ENCODE measurements at places on chromosomes 2 and 18.

GRCh38 chr2:106736221-106736620 lies 149.7 kb downstream of the ST6GAL2 start:
- no peak for DNase-seq

- DNase-seq: no peak
Observed at GRCh38 chr2:64622443-64623241, 31.1 kb downstream of the SERTAD2 start.

DNA sequence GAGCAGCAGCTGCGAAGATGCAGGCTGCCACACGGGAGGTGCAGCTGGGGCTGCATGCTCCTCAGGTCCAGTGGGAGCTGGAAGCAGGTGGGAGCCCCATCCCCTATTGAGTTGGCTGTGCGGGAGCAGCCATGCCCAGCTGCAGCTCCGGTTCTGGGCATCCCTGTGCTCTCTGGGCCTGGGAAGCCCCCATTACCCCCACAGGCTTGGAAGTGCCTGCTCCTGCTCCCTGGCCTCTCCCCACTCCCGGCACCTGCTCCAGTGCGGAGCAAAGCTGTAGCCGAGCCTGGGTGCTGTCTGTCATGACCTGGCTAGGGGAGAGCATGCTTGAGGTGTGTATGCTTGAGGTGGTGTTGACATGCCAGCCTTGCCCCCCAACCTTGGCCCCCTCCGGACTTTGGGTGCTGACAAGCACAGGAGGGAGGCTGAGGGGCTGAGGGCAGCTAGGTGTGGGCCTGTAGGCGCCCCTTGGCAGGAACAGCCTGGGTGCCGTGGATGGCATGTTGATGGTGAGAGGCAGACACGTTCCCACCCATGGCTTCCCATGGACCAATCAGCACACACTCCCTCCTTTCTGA lies 21.5 kb downstream of the ANKRD29 start:
- DNase-seq: no peak

DNA sequence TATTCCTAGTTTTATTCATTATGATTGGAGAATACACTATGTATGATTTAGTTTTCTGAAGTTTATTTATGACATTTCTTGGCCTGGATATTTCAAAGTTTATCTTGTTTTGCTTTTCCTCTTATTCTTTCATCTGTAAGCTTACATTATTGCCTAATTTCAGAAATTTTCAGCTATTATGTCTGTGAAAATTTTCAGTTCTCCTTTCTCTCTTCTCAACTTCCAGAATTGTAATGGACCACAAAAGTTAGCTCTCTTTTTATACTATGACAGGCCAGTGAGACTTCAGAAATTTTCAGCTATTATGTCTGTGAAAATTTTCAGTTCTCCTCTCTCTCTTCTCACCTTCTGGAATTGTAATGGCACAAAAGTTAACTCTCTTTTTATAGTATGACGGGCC lies 97.2 kb upstream of the SCN7A start:
- DNase-seq: no peak

GRCh38 chr2:9219027-9219445 lies 12.4 kb downstream of the ASAP2 start:
- no peak for DNase-seq

DNA sequence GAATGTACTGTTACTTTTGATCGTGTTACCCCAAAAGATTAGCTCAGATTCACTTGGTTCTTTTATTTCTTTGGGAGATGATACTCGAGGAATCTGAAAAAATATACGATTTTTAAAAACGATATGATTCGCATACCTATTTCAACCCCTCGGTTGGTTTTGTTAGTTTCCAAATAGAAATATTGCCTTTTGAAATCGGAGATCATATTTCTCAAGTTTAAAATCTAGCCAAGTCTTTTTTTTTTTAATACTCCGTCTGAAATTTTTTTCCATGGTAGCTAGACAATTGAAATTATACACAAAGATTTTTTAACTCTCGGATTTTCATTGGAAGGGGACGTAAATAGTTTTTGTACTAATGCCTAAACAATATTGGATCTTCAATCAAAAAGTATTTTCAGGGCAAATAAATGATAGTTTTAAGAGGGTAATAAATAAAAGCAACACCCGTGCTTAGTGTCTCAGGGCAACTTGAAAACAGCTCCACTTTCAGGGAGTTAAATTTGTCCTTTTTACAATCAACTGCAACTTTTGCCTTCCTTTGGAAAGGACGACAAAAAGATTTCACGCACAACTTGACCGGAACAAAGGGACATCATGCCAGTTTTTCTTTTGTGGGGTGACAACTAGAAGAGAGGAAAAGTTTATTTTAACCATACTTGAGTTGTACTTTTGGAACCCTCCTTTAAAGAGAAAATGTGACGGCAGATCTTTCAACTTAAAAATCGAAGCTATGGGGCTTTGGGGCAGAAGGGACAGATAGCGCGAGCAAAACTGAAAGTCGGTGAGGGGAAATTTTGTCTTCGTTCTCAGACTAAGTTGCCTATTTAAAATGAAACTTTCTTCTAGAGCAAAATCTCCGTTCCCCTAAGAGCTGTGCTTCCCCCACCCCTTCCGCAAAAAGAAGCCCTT lies 5.8 kb upstream of the ONECUT2 start:
- DNase-seq: no peak

GRCh38 chr2:110720547-110720946 lies 11.8 kb upstream of the ACOXL start:
- DNase-seq: no peak

DNA sequence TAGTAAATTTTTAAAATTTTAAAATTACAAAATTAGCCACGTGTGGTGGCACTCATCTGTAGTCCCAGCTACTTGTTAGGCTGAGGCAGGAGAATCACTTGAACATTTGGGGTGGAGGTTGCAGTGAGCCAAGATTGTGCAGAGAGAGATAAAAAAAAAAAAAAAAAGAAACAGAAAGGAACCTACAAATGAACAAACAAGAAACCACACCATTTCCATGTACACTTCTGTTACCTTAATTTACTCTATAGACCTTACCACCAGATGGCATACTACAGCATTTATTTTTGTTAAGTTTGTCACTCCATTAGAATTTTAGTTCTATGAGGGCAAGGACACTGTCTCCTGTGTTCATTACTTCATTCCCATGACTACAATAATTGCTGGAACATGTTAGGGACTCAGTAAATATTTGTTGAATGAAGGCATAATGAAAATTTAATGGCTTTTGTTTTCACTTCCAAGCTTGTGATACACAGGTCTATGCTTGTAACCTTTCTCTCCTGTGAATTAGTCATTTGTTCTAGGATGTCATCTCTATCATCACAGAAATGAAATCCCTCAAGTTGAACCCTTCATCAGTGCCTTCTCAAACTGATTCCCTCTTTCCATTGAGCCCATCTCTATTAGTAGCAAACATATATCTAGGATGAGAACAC lies 76.0 kb downstream of the ARHGAP15 start:
- no peak for DNase-seq

- no peak for DNase-seq
Observed at GRCh38 chr2:203796248-203797010, 71.1 kb upstream of the CTLA4 start.

DNA sequence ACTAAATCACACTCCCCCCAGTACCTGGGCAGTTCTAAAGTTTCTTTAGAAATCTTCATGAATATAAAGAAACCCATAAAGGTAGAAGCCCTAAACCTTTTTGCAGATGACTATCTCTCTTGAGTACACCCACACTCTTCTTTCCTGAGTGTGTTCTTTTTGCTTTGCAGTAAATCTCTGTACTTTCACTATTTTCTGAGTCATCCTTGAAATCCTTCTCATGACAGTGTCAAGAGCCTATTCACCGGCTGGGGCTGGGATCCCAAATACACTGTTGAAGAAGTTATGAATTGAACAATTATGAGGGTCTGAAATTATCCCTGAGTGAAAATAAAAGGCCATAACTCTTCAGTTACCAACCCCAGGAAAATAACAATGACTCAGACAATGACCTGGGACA lies 133.9 kb upstream of the CCDC195 start:
- no peak for DNase-seq

- no peak for DNase-seq
Observed at GRCh38 chr2:165791421-165792103, 2.5 kb downstream of the GALNT3 start.

DNA sequence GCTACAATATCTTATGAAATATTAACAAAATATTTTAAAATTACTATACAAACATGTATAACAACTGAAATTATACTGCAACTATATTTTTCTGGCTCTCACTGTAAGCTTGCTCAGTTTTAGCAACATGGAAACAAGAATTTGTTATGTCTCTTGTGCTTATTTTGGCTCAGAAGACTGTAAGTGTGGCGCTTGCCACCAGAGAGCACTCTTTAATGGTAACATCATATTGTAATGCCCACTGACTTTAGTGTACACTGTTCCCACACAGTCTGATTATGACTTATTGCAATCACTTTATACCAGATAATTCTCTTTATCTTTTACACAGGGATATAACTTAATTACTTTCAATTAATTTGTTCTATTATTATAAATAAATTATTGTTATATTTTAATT lies 1500.6 kb upstream of the TMEFF2 start:
- no peak for DNase-seq
